ENCODE measurements at places on chromosomes 1 and 21.

DNA sequence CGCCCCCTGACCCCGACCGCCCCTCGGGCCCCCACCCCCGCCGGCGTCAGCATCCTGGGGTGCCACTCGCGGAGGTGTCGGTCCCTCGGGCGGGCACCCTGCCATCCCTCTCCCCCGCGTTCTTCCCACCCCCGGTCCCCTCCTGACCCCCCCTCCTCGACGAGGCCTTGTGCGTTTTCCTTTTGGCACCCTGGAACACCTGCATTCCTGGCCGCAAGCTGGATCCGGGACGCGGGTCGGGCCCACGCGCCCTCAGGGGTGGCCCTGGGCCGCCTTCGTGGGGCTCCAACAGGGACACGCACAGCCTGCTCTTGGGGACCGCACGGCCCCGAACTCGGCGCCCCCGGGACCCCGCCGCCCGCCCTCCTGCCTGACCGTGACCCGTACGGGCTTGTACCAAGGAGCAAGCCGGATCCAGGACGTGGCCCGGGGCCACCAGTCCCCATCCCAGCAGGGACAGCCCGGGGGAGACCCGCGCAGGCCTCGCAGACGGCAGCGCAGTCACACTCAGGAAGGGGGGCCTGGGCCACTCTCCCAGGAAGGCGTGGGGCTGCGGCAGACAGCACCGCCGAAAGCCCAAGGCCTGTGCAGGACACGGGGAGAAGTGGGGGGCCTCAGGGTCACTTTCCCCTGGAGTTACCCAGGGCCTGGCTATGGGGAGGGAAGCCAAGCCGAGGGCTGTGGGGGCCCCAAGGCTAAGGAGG, 579 bp upstream of the SLC19A1 start:
- no peak for DNase-seq

DNA sequence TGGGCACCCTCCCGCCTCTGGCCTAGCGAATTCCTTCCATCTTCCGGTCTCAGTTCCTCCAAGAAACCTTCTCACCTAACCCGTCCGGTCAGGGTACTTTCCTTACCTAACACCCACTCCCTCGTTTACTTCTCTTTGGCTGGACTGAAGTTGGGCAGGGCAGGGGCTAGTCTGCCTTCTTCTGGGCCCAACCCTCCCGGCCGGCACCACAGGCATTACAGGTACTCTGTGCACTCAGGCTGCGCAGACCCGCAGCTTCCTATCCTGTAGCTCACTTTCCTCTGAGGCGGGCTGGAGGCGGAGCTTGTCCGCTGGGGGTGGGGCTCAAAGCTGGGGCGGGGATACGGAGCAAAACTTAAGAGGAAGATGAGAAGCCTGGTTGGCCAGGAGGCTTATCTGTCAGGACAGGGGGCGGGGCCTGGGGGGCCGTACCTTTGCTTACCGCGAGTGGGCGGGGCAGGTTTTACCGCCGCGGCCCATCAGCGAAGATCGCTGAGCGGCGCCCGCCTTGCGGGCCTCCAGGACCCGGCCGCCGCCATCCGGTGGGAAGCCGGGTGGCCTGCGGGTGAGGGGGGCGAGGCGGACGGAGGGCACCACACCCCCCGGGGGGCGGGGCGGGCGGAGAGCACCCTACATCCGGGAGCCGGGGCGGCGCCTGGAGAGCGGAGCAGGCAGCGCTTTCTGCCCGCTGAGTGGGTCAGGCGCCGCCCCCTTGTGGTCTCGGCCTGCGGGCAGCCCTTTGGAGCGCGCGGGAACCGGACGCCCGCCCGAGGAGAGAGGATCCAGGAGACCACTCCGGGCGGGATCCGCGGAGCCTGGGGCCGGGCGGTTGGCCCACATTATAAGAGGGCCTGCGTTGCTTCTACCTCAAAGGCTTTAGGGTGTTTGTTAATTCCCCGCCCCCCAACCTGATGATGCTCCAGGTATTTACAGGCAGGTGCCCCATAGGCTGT, 31.9 kb downstream of the ZNF648 start:
- DNase-seq: peak; percentile 96

DNA sequence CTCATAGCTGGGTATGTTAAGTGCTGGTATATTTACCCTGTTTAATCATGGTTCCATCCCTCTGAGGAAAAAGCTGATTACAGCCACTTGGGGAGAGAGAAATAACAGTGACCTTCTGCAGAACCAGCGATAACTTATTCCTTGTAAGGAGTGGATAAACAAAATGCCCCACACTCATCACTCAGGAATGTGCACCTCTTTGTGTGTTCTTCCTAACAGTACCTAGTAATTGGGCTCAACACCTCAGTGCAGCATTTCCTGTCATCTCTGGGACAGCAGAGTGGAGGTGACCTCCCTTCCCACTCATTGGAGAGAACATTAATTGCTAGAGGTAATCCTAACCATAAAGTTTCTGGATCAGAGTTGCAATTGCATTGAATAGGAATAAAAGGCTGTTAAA, 112.5 kb upstream of the F3 start:
- no peak for DNase-seq

GRCh38 chr1:62716397-62716796, 28.2 kb upstream of the DOCK7 start:
- DNase-seq: no peak

DNA sequence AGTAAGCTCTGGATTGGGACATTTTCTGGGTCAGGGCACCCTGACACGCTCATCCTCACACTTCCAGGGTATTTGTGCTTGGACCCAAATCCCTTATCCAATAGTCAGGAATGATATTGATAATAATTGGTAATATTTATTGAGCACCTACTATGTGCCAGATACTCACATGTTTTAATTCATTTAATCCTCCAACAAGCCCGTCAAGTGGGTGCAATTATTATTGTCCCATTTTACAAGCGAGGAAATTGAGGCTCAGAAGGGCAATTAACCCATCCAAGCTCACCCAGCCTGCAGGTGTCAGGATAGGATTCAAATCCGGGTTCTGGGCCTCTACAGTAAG, 11.4 kb upstream of the PADI3 start:
- DNase-seq: no peak

- no peak for DNase-seq
Observed at GRCh38 chr1:209641832-209642172, 10.4 kb downstream of the LAMB3 start.

DNA sequence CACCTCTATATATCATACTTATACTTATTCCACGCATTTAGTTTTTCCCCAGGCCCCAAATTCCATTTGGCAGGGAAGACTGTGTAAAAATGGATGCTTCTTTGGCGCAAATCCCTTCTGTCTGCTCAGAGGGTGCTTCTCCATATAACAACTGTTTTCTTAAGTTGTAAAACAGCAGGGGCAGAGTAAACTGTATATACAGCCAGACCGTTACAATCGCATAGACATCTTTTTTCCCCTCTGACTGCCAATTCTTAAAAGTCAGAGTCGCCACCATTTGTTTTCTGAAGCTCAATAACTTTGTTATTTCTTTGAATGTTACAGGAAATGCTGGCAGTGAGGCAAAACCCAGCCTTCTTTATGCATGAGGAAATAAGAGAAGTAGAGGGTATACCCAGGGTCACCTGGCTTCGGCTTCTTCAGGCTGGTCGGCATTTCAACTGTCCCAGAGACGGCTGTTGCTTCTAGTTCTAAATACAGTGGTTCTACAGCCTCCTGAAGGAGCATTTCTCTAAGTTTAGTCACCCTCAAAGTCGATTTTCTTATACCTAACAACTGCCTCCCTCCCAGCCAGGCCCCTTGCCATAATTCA, 188.4 kb downstream of the CLIC6 start:
- DNase-seq: no peak

- DNase-seq: no peak
Observed at GRCh38 chr1:24167008-24167407, 20.1 kb downstream of the IFNLR1 start.

- no peak for DNase-seq
Observed at GRCh38 chr1:168273575-168273974, 7.1 kb upstream of the TBX19 start.

GRCh38 chr1:208503787-208504186, 259.6 kb upstream of the PLXNA2 start:
- DNase-seq: no peak

DNA sequence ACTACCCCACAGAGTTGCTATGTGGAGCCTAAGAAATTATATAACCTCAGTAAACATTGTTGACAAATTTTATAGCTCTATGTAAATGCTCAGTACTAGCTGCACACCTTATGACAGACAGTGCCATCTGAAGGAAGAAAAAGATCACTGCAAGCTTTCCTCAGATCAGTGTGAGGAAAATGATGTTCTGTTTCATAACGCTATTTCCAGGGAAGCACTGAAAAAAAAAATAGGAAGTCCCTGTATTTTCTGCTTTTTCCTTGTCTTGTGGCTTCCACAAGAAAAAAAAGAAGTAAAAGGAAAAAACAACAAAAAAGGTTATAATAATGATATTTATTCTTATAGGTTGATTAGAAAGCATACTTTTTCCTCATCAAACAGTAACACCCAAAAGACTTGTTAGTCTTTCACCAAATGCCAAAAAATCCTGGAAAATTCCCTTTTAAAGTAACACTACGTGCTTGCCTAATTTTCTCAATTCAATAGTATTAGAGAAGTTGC, 23.2 kb downstream of the LYST start:
- DNase-seq: no peak

DNA sequence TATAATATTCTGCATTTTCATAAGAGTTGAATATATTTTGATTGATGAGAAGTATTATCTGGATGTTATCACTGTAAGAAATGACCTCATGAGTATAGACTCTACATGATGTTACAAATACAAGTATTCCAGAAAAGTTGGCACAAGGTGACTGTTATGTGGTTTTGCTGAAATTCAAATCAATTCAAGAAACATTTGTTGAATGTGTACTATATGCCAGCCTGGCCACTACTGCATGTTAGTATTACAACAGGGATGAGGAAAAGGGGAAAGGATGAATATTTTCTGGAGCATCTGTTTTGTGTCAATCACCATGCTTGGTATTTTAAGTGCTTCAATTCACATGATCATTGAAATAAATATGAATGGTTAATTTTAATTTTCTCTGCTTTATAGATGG, 250.9 kb upstream of the PBX1 start:
- no peak for DNase-seq

DNA sequence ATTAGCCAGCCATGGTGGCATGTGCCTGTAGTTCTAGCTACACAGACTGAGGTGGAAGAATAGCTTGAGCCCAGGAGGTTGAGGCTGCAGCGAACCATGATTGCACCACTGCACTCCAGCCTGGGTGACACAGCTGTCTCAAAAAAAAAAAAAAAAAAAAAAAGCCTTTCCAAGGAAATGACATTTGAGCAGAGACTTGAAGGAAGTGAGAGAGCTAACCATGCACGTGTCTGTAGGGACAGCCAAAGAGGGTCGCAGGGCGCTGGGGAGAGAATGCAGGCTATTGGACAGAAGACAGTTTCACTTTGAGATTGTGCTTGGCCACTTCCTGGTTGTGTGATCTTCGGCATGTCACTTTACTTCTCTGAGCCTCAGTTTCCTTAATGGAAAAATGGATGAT, 6.8 kb downstream of the HCRTR1 start:
- no peak for DNase-seq

- no peak for DNase-seq
Observed at GRCh38 chr1:30146448-30146847, 576.9 kb downstream of the MATN1 start.

GRCh38 chr1:204989266-204990058, 53.5 kb upstream of the CNTN2 start:
- DNase-seq: peak; percentile 14

GRCh38 chr1:193260896-193261295, 74.5 kb upstream of the B3GALT2 start:
- DNase-seq: no peak

- no peak for DNase-seq
Observed at GRCh38 chr1:157155658-157156057, 17.5 kb upstream of the ETV3 start.

- DNase-seq: no peak
Observed at GRCh38 chr1:236853921-236854604, 59.0 kb downstream of the MTR start.

DNA sequence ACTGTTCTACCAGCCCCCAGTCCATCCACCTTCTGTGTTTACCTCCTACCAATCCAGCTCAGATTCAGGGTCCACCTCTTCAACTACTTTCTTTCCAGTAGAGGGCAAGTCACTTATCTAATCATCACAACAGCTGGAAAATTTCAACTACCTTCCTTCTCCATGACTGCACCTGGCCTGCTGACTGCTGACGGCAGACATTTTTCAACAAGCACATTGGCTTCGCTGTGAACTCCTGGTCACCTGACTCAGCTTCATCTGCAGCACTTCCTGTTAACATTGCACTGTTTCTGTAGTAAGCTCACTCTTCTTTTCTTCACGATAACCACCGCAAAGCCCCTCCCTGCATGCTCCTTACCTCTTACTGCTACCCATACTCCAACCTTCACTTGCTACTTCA, 405.7 kb downstream of the NTNG1 start:
- no peak for DNase-seq

DNA sequence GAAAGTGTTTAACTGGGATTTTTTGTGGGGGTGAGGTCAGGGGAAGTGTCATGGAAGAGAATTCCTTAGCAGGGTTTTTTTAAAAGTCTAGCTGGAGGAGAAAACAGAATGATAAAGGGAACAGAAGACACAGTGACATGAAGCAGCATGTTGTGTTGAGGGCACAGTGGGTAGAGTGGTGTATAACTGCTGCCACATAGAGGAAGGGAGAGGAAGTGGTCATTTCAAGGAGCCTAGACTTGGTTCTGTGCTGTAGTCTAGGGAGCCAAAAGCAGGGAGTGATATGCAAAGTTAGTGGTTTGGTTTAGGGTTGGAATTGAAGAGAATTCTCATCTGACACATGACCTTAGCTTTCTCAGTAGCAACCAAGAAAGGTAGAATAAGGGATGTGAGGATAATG, 10.2 kb downstream of the EEIG2 start:
- DNase-seq: no peak
